NB4 (cell line): ENCODE measurements at places on chromosomes 12 and 14.

DNA sequence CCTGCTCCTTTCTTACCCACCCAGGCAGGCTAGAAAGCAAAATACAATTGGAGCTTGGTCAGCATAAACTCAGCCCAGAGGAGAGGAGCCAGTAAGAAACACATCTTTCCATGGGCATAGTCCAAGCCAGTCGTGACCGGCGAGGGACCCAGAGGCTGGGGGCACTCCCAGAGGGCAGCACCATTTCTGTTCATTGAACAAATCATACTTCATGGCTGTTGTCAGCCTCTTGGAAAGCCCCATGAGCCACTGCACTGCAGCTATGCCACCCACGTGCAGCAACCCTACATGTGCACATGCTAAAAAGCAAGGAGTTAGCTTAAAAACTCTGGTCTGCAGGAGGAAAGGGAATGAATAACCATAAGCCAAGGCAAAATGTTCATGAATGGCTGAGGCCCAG is 90.0 kb upstream of the CDKN3 start:
- DNase-seq = no peak

GRCh38 chr12:94149781-94150239 is 1.4 kb downstream of the PLXNC1 start:
- DNase-seq = peak; percentile 57

- DNase-seq = no peak
Measured at GRCh38 chr12:122200541-122201175, 2.9 kb upstream of the B3GNT4 start.

DNA sequence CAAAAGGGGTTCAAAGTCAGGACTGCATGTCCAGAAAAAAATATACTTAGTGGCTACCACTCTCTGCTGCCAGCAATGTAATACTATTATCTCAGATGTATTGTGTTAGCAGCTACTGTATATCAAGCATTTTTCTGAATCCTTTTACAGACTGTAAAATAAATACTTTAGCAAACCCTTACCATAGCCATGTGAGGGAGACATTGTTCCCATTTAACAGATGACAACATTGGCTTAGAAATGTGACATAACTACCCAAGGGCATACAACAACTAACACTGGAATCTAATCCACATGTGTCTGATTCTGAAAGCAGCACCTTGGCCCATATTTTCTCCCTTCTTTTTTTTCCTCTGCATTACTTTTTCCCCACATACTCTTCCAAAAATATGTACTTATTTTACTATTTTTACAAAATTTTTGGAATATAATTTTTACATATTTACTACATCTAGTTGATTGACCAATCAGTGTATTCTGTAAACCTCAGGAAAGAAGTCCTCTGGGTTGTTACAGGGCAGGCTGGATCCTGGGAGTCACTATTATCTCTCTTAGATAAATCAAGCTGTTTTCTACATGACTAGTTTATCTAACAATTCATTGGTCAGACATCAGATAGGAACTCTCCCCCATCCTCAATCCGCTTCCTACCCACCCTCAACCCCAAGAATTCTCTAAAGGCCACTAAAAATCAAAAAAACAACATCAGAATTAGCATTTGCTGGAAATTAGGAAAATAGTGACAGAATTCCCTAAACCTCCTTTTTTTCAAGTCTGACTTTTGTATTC is 154.1 kb downstream of the BTG1 start:
- peak; percentile 42 for DNase-seq

GRCh38 chr12:6279631-6280030 is 30.9 kb upstream of the PLEKHG6 start:
- DNase-seq = no peak

- no peak for DNase-seq
Measured at GRCh38 chr14:105499256-105500035, 8.4 kb downstream of the TEDC1 start.

- DNase-seq = no peak
Measured at GRCh38 chr14:58549105-58549757, 88.5 kb upstream of the DACT1 start.

- no peak for DNase-seq
Measured at GRCh38 chr12:5260086-5260485, 171.8 kb upstream of the NTF3 start.

DNA sequence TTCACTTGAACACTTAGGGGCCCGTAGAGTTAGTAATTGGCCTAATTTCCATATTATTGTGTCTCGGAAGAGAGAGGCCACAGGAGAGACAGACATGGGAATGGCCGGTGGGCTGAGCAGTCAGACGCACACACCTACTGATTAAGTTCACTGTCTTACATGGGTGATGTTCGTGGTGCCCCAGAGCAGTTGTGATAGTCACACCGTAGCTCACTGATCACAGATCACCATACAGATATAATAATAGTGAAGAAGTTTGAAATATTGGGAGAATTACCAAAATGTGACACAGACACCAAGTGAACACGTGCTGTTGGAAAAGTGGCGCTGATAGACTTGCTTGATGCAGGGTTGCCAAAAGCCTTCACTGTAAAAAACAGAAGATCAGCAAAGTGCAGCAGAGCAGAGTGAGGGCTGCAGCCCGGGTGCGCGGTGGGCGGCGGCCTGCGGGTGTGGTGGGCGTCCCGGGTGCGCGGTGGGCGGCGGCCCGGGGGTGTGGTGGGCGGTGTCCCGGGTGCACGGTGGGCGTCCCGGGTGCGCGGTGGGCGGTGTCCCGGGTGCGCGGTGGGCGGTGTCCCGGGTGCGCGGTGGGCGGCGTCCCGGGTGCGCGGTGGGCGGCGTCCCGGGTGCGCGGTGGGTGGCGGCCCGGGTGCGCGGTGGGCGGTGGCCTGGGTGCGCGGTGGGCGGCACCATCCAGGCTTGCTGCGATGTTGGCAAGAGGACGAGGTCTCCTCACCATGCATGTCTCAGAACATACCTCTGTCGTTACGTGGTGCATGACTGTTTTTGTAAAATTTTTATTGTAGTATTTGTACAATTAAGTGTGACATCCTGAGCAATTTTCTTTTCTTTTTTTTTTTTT is 34.3 kb upstream of the TEX22 start:
- DNase-seq = no peak

DNA sequence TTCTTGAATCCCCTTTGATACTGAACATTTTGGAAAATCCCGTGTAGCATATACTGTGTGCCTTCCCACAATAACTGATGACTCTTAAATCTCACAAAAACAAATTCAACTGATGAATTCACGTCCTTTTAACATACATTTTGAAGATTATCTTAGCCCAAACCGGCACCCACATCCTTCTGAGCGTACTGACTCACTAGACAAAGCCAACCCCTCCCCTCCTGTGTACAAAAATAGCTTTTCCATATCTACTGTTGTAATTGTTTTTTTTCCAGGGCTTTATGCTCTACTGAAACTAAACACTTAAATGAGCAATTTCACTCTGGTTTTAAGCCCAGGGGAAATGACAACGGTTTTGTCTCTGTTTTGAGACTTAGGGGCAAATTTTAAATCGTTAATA is 109.4 kb upstream of the ATF7IP start:
- DNase-seq = peak; percentile 36

GRCh38 chr14:91036741-91037469 is 23.5 kb downstream of the RPS6KA5 start:
- no peak for DNase-seq

DNA sequence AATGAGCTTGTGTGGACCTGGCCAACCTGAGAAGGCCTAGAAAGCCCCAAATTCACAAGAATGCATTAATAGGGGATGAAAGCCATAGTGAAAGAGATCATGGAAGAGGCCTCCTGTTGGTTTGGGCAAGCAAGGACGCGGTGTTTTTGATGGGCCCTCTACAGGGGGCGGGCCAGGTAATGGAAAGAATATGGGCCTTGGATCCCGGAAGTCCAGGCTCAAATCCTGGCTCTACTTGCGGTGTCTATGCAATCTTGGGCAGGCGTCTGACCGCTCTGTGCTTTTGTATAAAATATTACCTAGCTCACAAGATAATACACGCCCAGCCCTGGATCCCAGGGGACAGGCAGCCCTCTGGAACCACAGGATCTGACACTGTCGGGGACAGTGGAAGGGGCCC is 41.1 kb upstream of the CLMN start:
- no peak for DNase-seq

GRCh38 chr14:99806836-99807235 is 13.6 kb downstream of the EML1 start:
- DNase-seq = no peak

- DNase-seq = peak; percentile 36
Measured at GRCh38 chr14:75339059-75339458, 60.4 kb downstream of the FOS start.

- DNase-seq = no peak
Measured at GRCh38 chr12:4267704-4268328, 5.7 kb upstream of the CCND2 start.

DNA sequence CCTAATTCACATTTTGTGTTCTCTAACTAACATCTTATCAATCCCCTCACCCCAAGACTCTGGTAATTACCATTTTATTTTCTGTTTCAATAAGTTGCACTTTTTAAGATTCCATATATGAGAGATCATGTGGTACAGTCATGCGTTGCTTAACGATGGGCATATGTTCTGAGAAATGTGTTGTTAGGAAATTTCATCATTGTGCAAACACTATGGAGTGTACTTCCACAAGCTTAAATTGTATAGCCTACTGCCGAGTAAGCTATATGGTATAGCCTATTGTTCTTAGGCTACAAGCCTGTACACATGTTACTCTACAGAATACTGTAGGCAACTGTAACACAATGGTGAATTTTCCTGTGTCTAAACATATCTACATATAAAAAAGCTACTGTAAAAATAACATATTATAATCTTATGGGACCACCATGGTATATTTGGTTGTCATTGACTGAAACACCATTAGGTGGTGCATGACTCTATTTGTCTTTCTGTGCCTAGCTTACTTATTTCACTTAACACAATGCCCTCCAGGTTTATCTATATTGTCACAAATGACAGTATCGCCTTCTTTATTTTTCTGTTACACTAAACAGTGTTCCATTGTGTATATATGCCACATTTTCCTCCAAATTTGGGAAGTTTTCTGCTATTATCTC is 473.4 kb upstream of the LMO3 start:
- DNase-seq = no peak

- no peak for DNase-seq
Measured at GRCh38 chr12:58557171-58557570, 363.1 kb downstream of the LRIG3 start.

- DNase-seq = no peak
Measured at GRCh38 chr12:29610473-29611170, 113.1 kb upstream of the OVCH1 start.

- DNase-seq = peak; percentile 66
Measured at GRCh38 chr12:107912421-107913004, 138.0 kb downstream of the ASCL4 start.

- no peak for DNase-seq
Measured at GRCh38 chr12:51631591-51631990, 40.6 kb downstream of the SCN8A start.

GRCh38 chr14:29908652-29909577 is 18.7 kb downstream of the PRKD1 start:
- no peak for DNase-seq

DNA sequence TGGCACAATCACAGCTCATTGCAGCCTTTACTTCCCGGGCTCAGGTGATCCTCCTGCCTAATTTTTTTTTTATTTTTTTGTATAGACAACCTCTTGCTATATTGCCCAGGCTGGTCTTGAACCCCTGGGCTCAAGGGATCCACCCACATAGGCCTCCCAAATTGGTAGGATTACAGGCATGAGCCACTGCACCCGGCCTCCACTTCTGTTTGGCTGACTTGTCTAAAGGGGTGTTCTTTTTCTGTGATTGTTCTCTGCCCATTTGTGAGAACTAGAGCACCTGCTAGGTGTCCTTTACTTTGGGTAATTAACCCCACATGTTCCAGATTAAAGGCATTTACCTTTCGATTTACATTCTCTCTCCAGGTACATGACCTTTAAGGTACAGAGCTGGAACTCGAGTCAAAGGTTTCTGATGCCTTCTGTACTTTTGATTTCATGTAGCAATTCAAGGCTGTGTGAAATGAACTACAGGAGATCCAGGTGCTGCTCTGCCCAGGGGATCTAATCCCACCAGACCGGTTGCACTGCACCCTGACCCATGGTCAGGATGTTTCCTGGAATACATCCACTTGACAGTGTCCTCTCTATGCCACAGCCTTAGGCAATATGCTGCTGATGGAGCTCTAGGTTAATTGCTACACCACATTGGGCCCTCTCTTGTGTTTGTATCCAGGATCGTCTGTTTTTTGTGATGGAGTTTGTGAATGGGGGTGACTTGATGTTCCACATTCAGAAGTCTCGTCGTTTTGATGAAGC is 163.6 kb downstream of the PRKCH start:
- DNase-seq = no peak

GRCh38 chr14:86935241-86935885 is 1057.6 kb downstream of the GALC start:
- no peak for DNase-seq

DNA sequence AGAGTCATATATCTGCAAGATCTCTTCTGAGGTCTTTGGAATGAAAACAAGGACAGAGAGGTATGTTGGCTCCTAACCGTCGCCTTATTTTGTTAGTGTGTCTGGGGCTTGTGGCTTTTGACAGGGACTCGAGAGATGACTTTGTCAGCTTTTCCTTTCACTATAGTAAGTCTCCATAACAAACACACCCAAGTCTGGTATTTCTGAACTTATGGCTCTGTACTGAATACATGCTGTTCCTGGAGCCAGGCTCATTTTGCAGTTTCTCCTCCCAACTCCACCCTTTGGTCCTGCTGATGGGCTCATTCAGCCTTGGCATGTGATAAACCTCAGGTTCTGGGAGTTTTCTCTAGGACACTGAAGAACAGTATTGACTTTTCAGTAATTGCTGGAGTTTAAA is 27.7 kb upstream of the TMED10 start:
- DNase-seq = no peak

DNA sequence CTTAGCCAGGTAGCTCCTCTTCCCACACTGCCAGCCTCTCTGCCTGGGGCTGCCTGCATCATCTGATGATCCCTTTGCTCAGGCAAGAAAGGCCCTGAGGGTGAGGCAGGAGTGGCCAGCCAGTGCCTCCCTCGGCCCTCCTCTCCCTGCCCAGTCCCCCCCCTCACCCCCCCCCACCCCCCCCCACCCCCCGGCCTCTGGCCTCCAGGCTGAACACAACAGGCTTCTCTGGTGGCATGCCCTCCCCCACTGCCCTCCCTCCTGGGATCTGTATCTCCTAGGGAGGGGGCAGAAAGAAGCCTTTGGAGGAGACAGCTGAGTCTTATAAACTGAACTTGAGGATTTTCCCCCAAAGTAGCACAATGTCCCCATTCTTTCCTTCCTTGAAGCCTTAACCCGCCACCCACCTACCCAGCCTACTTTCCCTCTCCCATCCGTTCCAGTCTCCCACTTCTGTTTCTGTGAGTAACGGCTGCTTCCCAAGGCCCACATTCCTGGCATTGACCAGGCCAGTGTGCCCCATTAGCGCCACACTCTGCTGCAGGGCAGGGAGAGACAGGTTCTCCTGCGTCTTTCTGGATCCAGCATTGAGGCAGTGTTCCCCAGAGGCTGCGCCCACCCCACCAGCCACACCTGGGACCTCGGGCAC is 82.1 kb downstream of the B4GALNT3 start:
- DNase-seq = no peak

DNA sequence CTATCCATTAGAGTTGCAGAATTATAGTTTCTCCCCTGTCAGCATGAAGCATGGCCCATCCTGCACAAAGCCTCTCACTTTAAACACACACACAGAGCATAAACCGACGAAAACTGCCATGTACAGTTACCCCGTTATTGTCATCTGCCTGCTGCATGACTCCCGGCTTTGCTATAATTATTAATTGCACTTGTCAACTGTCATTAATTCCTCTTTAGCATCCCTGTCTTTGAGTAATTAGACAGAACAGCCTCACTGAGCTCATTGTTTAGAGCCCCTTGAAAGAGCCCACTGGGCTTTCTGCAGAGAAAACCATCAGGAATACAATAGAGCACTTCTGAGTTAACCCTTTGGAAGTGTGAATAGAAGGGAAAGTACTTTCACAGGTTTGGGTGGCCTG is 307.2 kb upstream of the SOX5 start:
- no peak for DNase-seq
